ENCODE measurements at places on chromosomes 4 and X.

DNA sequence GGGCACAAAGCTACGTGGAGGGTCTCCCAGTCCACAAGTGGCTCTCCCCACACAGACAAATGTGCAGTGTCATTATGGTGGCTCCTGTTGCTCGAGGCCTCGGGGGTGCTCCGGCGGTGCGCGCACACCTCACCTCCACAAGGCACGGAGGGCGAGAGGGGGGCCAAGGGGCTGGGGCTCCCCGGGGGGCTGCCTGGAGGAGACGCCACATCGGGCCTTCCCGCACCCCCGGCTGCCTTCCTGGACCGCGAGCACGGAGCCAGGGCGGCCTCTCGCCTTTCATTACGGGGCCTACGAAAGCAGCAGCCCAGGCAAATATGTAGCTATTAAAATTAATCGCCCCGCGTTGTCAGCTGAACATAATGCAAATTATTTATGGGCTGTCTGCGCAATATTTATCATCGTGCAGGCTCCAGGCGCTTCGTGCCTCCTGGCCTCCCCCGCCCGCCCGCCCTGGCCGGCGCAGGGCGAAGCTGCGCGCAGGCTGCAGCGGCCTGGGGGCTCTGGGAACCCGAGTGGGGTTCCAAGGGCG is 70.8 kb upstream of the BCOR start:
- DNase-seq = no peak

GRCh38 chrX:69088171-69088938 is 76.9 kb downstream of the PJA1 start:
- DNase-seq = no peak

DNA sequence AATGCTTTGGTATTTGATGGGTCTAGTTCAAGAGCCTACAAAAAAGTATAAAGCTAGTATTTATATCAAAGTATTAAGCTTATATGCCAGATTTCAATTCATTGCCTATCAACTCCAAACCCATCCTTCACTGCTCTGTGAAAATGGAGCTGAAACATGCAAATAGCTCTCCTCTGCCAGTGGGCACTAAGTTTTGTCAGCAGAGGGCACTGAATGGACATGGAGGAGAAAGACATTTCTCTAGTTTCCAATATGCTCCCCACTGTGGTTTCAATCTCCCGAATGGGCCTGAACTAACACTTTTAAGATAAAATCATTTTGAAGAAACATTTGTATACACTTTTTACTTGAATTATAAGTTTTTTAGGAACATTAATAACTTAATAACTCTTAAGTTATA is 12.4 kb downstream of the PPID start:
- DNase-seq = no peak

DNA sequence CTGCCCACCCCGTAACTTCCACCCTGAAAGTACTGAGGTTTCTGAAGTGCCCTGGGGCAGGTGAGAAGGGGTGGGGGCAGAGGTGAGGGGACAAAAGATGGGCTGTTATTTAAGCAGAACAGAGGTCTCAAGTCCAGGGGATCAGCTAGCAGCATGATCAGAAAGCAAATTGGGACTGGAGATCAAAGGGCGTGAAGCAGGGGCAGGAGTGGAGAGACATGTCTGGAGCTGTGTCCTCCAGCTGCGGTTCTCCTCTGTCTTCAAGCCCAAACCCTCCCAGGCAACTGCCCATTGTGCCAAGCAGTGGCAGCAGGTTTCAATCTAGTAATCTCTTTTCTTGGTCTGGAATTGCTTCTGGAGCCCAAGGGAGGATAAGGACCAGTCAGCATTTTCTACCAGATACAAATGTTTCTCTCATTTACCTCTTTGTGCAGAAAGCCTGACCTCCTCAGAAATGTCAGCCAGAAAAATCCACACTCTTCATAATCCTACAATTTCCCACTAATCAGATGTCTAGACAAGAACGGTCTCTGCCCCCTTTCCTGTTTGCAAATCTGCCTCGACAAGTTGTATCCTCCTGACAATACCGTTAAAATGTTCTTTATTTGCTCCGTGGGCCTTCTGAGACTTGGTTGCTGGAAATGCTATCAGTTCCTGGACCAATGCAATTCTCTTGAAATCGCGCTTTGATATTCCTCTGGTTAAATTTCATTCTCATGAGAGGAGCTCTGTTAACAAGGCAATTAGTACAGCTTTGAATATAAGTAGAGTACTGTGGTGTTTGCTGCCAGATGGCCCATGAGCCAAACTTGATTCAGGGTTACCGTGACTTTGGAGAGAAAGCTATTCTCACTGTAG is 23.2 kb upstream of the RASL11B start:
- no peak for DNase-seq

- DNase-seq = no peak
These were observed 61.9 kb downstream of the TET2 start for GRCh38 chr4:105208561-105208960.

GRCh38 chr4:9943761-9944160 is 77.5 kb downstream of the SLC2A9 start:
- DNase-seq = no peak

GRCh38 chrX:14826319-14826718 is 46.5 kb downstream of the FANCB start:
- no peak for DNase-seq

DNA sequence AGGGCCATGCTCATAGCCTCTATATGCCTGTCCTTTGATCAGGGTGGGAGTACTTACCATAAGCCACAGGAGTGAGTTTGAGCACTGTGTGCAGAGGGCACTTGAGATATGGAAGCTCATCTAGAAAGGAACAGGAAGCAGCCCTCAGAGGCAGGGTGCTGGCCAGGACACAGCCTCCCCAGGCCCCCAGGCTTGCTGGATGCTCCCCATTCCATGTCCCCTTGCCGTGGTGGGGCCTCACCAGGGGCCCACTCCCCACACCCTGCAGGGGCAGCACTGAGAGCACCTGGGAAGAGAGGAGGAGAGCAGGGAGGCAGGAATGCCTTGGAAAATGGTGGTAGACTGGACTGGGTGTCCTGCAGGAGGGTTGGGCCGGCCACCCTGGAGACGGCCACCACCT is 14.3 kb downstream of the TRO start:
- no peak for DNase-seq

- DNase-seq = no peak
These were observed 144.8 kb downstream of the CEP135 start for GRCh38 chr4:56093576-56093975.

DNA sequence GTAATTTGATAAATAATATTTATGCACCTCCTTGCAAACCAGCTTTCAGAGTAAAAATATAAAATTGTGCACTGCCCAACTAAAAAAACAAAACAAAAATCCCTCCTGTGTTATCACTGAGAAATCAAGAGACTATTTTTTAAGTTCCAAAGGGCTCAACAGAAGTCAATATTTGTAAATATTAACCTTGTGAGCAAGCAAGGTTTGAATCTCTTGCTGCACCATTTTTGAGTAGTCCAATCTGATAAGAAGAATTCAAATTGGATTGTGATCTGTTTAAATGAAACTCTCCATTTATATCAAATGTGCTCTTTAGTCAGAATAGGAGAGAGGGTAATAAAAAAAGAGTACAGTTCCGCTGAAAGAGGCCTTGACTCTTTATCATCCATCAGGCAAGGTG is 520.2 kb downstream of the RAB28 start:
- no peak for DNase-seq

DNA sequence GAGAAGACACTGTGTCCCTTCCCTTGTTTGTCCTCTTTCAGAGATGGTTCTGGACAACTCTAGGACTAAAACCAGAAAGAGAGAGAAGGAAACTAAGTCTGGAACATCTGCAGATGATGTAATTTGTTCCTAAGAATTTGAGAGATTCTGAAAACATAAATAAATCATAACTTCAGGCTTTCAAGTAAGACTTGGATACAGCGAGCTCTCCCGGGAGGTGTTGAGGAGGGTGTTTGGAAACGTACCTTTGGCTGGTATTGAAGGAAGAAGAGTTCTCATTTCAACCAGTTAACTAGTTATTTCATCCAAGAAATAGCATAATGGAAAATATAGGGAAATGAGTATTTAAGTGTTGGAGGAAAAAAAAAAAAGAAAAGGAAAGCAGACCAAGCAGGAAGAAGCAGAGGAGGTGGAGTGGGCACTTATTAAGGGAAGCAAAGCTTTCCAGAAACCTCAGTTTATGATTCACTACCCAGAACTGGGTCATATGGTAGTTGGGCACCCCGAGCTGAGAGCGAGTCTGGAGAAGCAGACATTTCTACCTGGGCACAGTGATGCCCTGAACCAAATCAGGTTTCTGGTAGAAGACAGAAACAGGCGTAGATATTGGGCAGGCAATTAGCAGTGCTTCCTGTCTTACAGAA is 26.9 kb downstream of the CCNG2 start:
- no peak for DNase-seq
